ENCODE measurements at places on chromosomes 5 and 9.

DNA sequence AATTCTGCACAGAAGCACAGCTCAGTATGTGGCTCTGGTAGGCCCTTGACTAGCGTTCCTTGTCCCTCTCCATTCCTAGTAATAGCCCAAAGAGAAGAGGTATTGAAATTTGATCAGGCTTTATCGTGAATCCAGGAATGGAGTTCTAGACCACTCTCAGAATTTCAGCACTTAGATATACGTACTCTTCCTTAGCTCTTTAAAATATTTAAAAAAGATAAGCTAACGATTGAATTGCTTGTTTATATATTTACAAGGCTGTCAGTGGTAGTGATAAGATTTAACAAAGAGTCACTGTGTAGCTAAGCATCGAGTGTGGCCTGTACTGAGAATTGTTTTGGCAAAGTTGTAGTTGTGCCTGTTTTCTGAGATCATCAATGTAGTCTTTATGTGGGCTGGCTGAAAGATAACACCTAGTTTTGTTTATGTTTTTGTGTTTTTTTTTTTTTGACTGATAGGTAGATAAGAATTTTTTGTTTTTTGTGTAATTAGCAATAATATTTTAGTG is 2.5 kb downstream of the KIAA1958 start:
- no peak for DNase-seq

DNA sequence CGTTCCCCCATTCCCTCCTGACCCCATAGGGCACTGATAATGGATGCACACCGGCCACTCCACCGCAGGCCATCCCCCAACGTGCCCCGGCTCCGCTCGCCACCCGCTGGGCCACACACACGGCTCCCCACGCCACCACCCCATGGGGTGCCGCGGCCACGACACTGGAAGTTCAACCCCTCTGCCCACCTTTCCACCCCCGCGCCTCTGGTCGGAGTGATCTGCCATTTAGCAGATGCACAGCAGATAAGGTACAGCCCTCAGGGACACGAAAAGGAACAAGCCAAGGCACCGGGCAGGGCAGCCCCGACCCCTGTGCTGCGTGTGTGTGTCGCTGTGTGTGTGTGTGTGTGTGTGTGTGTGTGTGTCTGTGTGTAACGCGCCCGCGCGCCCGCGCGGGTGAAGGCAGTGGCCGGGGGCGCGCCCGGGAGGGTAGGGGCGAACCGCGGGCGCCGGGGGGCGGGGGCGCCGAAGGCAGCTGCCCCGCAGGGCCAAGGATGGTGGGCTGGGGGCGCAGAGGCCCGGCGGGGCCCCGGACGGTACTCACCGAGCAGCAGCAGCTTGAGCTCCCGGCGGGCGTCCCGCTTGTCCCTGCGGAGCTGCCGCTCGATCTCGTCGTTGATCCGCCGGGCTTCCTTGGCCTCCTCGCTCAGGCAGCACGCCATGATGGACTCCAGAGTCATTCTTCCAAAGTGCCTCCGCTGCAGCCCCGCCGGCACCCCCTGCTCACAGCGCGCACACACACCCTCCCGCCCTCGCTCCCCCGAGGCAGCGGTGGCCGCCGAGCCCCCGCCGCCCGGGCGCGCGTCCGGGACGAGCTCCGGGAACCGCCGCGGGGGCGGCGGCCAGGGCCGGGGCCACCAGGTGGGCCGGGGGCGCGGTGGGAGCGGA is 813 bp downstream of the GNAQ start:
- DNase-seq, result peak; percentile 67

GRCh38 chr9:70987986-70988385 is 133.4 kb downstream of the TRPM3 start:
- DNase-seq, result no peak

- DNase-seq, result peak; percentile 30
These were observed 595.4 kb downstream of the IRX1 start for GRCh38 chr5:4191041-4191440.

- peak; percentile 61 for DNase-seq
These were observed 12.7 kb downstream of the EEIG1 start for GRCh38 chr9:127968042-127968441.

DNA sequence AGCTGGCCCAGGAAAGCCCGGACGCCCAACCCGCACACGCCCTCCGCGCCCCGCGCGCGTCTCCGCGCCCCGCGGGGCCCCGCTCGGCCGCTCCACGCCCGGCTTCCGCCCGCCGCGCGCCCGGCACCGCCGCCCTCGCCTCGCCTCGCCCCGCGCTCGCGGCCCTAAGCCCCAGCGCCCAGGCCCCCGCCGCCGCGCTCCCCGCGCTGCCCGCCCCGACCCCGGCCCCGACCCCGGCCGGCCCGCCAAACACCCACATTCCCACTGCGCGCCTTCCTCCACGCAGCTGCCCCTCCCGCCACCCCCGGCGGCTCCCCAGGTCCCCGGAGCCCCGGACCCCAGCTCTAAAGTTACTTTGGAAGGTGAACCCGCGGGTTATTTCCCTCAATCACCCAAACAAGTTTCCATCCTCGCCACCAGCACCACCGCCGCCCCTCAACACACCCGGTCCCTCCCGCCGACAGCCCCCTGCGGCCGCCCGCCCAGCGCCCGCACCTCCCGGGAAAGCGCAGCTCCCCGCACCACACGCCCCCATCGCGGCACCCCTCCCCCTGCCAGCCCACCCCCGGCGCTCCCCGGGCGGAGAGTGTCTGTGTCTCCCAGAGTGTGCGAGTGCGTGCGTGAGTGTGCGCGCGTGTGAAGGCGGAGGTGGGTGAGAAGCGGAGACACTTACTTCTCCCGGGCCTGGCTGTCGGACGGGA is 439 bp downstream of the SSBP2 start:
- no peak for DNase-seq

- no peak for DNase-seq
These were observed 148.8 kb downstream of the MEF2C start for GRCh38 chr5:88734191-88734640.

DNA sequence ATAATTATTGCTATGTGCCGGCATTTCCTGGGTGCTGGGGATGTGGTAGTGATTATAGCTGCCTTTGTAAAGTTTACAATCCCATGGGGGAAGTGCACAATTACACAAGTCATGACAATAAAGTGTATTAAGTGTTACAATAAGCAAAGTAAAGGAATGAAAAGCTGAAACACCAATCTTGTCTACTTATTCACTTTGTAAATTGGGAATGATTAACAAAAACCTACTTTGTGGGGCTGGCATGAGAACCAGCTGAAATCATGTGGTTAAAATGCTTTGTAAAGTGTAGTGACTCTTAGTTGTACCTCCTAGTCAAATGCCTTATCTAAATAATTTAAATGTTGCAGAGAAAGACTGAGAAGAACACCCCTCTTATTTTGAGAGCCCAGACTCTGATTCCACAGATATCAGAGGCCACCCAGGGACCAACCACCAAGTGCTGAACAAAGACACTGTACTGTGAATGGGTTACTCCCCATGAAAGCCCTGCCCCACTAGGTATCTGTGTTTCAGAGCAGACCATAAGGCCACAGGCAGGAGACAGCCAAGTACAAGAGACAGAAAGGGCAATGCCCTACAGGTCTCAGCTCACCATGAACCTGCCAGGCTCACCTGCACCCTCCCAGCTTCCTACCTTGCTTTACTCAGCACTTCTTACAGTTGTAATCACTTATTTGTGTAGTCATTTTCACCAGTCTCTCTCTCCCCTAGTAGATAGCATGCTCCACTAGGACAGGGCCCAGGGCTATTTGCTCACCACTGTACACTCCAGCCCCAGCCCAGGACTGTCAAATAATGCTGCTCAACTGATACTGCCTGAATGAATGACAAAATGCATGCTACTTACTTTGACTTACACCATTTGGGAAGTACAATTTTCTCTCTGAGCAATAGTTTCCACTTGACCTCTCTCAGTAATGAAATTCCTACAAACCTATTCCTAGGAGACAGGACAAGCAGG is 101.6 kb upstream of the APC start:
- DNase-seq, result no peak

- no peak for DNase-seq
These were observed 33.2 kb downstream of the HMCN2 start for GRCh38 chr9:130298662-130299279.

GRCh38 chr5:55276771-55277170 is 30.7 kb downstream of the DHX29 start:
- no peak for DNase-seq

- DNase-seq, result no peak
These were observed 23.9 kb upstream of the TMC1 start for GRCh38 chr9:72497447-72498046.

- DNase-seq, result no peak
These were observed 13.1 kb upstream of the ZNF79 start for GRCh38 chr9:127411122-127411521.

GRCh38 chr9:82810915-82811314 is 252.0 kb downstream of the RASEF start:
- no peak for DNase-seq

- DNase-seq, result no peak
These were observed 60.2 kb downstream of the MELK start for GRCh38 chr9:36632892-36633291.

DNA sequence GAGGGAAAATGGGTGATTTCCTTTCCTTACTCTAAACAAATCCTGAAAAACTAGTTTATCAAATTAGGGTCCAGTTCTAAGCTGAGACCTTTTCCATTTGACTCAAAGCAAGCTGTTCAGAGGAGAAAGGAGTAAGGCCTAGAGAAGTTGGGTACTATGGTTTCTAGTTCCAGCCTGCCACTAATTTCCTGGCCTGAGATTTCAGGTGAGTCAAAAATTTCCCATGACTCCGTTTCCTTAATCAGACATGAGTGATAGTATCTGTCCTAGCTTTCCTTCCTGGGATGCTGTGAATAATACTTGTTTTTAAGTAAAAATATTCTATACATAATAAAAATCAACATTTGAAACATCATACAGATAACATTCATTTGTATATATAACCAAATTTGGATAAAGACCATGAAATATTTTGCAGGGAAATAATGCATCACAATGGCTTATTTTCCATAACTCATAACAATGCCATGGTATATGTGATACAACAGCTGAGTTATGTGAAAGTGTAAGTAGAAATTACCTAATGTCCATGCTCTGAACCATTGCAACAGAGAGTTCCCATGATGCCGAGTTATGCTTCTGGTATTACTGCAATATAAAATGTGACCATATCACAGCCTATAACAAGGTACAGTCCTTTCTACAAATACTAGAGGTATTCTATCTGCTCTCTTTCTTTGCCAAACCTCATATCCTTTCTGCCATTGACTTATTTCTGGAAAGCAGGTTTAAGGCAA is 142.7 kb downstream of the MLLT3 start:
- DNase-seq, result no peak

DNA sequence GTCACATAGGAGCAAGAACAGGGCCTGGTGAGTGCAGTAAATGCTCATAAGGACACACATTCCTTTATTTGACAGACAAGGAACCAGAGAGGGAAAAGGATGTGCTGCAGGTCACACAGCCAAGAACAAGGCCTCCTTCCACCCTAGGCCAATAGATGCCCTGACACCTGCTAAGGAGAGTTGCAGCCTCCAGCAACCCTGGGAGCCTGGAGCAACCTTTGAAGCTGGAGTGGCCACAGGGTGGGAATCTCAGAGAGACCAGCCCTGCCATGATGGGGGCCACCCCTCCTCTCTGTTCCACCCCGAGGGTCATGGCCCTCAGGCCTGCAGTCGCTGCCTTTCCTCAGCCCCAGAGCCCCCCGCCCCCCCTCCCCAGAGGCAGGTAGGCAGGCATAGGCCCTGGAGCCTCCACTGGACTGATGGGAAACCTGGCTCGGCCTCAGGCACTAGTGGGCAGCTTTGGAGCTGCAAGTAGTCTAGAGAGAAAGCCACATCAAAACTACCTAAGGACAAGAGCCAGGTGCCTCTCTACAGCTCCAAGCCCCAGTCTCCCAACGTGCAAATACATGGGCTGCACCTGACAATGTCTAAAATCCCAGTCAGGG is 116.1 kb upstream of the SPOCK1 start:
- no peak for DNase-seq

DNA sequence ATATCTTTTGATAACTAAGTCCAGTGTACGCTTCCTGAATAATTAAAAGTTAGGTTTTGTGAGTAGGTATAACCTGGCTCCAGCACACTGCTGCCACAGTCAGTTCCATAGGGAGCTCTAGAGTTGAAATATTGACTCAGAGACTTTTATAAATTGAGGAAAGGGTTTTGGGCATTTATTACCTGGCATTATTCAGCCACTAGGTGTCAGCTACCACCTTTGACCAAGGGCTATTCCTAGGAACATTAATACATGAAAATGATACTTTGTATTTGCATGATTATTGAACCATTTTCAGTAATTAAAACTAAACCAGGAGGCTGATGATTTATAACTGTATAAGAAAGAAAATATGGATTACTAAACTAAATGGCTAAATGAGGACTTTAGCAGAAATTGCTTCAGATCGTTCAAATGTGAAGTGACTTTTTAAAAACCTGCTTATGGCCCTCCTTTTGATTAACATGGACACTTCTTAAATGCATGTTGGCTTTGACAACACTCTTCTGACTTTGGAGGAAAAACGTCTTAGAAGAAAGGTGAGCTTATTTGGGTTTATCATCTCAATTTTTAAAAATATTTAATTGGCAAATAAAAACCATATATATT is 83.0 kb downstream of the SMC2 start:
- no peak for DNase-seq

- no peak for DNase-seq
These were observed 263.5 kb downstream of the CWC27 start for GRCh38 chr5:65032250-65032649.

GRCh38 chr5:158758675-158759074 is 341.0 kb downstream of the EBF1 start:
- no peak for DNase-seq

DNA sequence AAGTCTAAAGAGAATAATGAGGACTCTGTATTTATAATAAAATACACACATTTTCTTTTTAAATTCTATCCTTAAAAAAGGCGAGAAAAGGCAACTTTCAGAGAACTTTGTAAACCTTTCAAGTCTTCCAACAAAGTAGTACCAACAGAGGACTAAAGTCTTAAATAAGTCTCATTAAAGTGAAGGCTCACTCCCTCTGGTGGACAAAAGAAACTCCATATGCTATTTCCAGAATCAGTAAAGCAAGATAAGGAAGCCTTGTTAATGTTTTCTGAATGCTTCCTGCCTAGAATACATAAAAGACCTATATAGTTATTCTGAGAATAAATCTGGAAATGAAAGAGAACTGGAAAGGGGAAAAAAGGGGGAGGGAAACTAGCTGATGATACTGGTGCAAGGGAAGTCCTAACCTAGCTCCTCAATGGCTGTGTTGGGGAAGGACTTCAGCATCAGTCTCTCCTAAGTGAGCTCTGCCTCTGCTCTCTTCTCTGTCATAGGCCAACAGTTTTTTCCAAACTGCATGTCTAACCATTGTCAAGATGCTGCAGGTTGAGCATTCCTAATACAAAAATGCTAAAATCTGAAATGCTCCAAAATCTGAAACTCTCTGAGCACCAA is 7.2 kb downstream of the HMGCS1 start:
- no peak for DNase-seq

DNA sequence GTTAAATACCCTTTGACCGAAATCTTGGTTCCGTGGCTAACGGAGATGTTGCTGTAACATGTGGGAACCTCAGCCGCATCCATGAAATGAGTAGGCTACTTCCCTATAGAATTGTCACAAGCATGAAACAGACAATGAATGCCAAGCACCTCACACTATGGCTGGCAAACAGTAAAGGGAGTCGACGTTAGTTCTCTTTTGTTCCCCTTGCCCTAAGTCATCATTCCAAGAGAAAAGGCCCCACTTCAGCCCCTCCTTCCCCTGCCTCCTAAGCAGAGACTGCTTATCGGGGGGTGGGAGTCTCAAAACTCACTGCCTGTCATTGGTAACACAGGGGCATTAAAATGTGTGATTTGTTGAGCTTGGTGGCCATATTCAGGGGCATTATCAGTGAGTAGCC is 159.6 kb downstream of the MAPKAP1 start:
- DNase-seq, result no peak

- DNase-seq, result no peak
These were observed at the start of gene IL33 for GRCh38 chr9:6215562-6215961. IL33 (plus strand) TSS chr9:6215807; CDS start chr9:6241695, 25,888 bp downstream.
